NCI-H2107 (cell line): ENCODE measurements at places on chromosomes 1 and 21.

DNA sequence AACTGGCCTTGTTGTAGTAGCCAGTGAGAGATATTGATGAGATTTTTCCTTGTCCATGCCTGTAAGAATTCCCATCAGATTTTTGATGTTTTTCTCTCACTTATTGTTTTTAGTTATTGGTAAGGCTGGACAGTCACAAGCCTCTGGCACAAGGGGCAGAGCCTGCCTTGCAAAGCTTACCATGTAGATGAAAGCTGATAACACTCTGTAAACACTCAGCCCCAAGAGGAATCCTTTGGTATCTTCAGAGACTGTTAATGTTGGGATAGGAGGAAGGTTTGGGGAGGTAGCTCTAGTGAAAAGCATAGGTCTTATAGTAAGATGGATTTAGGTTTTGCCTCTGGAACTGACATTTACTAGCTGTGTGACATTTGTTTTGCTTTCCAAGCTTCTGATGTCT, 37.7 kb downstream of the MARK1 start:
- no peak for DNase-seq

DNA sequence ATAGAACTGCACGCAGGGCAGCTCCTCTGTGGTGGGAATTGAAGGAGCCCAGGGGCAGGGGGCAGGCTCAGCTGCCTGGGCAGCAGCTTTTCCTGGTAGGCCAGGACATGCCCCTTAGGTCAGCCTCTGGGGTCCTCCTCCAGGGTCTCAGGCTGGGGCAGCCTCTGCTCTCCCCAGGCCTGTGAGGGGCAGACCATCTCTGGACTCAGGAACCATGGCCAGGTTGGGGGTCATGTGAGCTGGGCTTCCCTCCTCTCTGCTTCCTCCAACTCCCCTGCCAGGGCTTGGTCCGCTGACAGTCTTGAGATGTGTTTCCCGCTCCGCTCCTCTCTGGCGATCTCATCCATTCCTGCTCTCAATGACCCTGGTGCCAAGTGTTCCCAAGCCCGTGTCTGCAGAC, 5.7 kb downstream of the C1orf210 start:
- no peak for DNase-seq

GRCh38 chr1:154295408-154296235, 23.2 kb downstream of the HAX1 start:
- DNase-seq, result no peak

DNA sequence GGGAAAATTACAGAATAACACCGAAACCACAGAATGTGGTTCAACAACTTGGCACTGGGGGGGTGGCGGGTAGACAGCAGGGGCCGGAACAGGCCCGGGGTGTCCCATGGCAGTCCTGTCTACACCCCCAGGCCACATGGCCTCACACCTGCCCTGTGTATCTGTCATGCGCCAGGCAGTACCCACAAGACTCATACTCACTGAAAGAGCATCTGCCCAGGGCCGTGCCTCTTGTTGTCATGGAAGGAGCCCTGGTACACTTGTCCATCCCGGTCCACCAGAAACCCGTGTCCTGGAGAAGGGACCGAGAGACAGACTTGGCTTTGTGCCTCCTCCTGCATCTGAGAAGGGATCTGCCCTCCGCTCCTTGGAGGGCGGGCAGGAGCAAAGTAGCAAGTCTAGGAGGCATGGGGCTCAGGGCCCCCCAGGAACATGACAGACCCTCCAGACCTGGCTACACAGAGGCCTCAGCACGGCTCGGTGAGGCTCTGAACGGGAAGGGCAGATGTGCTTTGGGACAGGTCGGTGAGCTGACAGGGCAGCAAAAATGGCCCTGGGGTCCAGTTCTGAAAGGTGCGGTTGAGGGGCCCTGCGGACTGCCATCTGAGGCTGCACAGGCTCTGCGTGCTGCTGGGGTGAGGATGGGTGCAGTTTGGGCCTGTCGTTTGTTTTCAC, 5.6 kb downstream of the MORN1 start:
- no peak for DNase-seq

DNA sequence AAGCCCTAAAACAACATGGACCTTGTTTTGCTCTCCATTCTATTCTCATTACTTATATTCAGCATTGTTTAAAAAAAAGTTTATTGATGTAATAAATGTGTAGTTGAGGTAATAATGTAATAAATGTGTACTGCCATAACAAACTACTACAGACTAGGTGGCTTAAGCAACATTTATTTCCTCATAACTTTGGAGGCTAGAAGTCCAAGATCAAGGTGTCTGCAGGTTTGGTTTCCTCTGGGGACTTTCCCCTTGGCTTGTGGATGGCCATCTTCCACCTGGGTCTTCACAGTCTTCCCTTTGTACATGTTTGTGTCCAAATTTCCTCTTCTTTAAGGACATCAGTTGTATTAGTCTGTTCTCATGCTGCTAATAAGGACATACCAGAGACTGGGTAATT, 93.1 kb downstream of the LMO4 start:
- no peak for DNase-seq

GRCh38 chr1:38814984-38815464, 44.5 kb downstream of the RRAGC start:
- no peak for DNase-seq

GRCh38 chr1:97938285-97938642, 17.4 kb upstream of the DPYD start:
- no peak for DNase-seq

DNA sequence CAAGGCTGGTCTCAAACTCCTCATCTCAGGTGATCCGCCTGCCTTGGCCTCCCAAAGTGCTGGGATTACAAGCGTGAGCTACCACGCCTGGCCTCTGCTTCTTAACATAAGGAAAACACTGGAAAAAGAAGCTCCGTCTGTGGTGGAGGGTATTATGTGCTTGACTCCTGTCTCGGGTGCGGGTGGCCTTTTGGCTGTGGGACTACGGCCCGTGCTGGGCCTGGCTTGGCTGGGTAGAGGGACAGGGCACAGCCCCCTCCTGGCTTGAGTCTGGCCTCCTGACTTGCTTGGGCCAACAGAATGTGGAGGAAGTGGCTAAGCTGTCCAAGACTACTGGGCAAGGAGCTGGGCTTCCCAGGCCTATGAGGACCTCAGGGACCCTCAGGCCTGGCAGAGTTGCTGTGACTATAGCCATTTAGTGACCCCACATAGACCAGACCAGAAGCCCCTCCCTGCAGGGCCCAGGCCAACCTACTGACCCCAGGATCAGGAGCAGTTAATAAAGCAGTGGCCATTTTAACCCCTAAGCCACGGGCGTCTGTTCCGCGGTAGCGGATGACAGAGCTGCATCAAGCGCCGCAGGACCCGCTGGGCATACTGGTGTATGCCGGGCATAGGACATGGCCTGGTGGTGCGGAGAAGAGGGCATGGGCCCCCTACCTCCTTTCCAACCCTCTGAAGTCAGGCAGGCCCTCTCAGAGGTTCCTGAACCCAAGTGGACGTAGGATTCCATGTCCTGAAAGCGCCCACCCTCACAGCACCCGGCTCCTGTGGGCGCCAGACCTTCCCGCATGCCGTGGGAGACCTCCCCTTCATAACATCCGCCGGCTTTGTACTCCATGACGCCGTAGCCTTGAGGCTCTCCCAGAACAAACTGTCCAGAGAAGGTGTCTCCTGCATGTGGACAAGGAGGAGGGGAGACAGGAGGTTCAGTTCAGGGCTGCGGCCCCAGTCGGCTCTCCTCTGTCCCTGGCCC, 4.4 kb downstream of the MORN1 start:
- no peak for DNase-seq

DNA sequence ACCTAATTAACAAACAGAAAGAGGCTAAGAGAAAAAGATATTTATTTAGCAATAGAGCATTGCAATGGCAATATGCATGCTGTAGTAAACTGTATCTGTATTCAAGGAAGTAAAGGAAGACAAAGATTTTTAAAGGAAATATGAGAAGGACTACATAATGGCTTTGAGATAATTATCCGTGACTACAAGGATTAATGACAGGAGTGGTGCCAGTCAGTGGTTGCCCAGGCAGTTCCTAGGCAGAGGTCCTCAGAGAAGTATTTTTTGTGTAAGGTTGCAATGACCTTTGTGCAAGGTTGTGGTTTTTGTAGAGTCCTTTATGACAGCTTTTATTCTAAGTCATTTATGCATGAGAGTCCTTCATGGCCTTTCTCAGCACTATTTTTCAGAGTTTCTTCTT, 711.1 kb upstream of the CHRM3 start:
- no peak for DNase-seq

DNA sequence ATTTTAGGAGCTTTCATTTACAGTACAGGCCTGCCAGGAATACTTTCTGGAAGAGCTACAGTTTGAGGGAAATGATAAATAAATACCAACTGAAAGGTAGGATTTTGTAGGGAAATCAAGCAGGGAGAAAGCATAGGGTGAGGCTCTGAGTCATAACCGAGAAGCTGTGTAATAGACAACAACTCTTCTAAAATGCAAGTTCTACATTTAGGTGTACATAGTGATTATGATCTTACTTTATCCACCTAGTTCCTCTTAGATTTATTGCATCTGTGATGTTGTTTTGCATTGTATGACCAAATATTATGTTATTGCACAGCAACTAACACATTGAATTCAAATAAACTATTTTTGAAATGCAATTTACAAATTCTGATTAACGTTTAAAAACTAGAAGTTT, 819.3 kb downstream of the PLA2G4A start:
- DNase-seq, result no peak

GRCh38 chr1:216221260-216221700, 202.0 kb downstream of the USH2A start:
- DNase-seq, result peak; percentile 74

GRCh38 chr1:81111818-81112217, 688.9 kb upstream of the ADGRL2 start:
- DNase-seq, result no peak

DNA sequence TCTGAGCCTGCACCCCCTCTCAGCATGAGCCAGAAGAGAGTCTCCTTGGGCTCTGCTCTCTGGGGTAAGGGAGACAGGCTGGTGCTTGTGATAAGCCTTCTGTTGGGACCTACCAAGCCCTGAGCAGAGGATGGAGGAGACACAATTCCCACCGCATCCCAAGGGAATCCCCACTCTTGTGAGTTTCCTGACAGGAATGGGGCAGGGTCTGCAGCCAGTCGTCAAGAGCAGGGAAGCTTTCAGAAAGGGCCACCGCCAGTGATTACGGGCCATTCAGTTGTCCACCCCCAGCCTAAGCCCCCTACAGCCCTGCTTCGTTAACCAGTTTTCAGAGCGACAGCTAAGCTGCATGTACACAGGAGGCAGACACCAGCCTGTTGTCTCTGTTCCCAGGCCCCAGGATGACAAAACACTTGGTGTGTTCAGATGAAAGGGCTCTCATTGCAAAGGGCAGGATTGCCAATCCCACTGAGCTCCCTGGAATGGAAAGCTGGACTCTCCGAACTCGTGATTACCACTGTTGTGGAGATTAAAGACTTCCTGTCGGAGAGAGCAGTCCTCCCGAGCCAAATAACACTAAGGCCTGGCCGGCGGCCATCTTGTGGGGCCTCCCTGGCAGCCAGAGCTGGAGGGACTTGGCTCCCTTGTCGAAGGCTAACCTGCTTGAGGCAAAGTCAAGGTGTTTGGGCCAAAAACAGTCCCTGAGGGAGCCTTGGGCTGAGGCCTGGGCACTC, 37.4 kb upstream of the SLC30A1 start:
- DNase-seq, result no peak

- peak; percentile 29 for DNase-seq
These were observed 131.8 kb upstream of the NGF start for GRCh38 chr1:115469703-115470476.

GRCh38 chr1:104100115-104100514, 350.4 kb downstream of the AMY1C start:
- no peak for DNase-seq

GRCh38 chr1:54764922-54765561, 719 bp upstream of the PARS2 start:
- no peak for DNase-seq

GRCh38 chr1:38962560-38962959, 20.9 kb upstream of the RHBDL2 start:
- DNase-seq, result no peak

- DNase-seq, result no peak
These were observed 136.3 kb downstream of the CDC42BPA start for GRCh38 chr1:227182012-227182411.

- no peak for DNase-seq
These were observed 129.5 kb upstream of the ERRFI1 start for GRCh38 chr1:8155528-8156186.

DNA sequence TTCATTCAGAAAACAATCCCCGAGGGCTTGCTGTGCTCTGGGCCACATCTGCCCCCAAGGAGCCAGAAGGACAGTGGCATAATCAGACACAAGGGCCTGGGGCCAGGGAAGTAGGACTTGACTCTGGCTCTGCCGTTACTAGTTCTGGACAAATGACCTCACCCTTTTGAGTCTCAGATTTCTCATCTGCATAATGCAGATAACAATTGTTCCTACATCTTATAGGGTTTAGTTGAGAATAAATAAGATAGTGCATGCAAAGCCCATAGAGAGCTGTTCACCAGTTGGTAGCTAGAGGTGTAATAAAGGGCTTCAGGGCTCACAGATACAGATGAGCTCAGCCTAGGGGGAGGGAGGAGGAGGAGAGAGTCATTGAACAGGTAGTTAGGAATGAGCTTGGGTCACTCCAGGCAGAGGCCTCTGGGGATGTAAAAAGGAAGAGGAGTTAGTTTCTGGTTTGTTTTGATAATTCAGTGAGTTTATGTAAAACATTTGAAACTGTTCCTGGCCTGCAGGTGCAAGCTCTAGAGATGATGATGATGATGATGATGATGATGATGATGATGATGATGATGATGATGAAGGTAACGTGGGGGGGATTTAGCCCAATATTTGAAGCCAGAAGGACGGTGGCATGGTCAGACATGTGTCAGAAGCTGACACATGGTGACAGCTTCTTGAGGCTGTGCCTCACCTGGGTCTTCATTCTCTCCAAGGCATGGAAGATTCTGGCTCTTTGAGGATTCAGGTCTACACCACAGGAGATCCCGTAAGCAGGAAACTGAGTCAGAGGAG, 858 bp downstream of the LACTBL1 start:
- no peak for DNase-seq

DNA sequence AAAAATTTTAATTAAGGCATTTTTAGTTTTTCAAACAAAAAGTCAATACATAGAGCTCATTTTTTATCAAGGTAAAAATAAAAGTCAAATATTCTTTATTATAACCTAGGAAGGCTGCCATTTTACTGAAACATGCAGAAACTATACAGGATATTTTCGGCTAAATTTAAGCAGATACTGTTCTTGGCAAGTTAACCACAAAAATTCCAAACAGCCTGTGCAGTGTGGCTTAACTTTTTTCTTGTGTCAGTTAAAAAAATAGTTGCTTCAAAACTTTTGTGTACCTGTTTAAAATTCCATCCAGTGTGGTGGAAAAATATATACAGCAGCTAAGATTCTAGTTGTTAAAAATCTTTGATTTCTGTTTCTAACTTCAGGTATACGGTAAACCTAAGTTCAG, 135.0 kb downstream of the ATP5PO start:
- DNase-seq, result no peak
